ENCODE measurements at places on chromosomes 5 and 9.

- DNase-seq = no peak
Observed at GRCh38 chr9:70442328-70442848, 27.9 kb upstream of the KLF9 start.

DNA sequence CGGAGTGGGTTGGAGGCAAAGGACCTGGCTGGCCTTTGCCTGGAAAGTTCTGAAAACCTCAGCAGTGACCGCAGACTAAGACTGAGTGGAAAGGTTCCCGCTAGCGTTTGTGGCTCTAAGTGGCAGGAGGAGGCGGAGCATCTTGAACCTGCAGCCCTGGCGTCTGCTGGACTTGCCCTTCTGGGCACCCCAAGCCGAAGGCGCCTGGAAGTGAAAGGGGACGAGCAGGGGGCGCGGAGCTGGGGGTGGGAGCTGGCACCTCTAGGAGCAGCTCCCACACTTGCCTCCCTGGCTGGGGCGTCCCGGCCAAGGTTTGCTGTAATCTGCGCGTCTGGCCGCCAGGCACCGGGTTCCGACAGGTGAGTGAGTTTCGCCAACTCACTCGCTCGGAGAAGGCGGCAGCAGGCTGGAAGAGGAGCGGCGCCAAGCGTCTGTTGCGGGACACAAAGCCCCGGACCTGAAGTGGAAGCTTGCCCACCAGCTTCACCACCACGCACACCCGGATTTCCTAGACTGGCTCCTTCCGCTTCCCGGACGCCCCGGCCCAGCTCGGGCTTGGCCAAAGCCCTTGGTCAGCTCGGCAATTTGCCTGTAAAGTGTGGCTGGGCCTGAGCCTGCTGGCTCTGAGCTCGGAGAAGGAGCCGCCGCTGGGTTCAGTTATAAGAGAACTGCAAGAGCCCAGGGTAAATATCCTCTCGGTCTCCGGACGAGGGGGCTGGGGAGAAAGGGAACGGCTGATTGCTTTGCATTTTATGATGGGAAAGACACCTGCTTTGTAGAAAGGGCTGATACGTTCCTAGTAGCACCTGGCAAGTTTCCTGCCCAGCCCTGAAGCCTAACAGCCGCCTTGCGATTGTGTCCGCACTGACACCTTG, at the start of gene GNA14:
Gene GNA14 (minus strand): TSS at position 89 of the 875 bp plus-strand sequence. CDS start 529 bp downstream, outside the sequence.
- DNase-seq = no peak

DNA sequence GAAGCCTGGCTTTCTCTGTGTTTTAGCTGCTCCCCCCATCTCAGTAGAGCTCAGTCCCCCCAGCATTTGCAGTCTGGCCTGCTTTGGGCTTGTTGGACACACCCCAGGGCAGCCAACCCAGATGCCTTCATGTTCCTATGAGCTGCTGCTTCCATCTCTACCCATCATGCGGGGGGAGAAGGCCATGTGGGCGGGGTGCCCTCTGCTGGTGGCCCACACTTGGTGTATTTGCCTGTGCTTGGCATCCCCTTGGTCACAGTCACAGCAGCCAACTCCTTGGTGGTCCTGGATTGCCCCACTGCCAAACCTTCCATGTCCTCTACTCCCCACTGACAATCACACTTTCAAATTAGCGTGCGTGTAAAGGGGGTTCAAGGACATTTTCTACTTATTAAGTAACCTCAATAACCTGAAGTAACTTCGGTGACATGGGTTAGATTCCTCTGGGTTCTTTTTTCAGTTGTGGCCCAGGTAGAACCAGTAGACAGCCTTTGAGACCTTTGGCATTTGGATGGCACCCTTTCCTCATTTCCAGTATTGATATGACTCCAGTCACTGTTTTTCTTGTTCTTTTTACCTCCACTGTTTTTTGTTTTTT, 42.8 kb downstream of the SNX30 start:
- DNase-seq = peak; percentile 70

DNA sequence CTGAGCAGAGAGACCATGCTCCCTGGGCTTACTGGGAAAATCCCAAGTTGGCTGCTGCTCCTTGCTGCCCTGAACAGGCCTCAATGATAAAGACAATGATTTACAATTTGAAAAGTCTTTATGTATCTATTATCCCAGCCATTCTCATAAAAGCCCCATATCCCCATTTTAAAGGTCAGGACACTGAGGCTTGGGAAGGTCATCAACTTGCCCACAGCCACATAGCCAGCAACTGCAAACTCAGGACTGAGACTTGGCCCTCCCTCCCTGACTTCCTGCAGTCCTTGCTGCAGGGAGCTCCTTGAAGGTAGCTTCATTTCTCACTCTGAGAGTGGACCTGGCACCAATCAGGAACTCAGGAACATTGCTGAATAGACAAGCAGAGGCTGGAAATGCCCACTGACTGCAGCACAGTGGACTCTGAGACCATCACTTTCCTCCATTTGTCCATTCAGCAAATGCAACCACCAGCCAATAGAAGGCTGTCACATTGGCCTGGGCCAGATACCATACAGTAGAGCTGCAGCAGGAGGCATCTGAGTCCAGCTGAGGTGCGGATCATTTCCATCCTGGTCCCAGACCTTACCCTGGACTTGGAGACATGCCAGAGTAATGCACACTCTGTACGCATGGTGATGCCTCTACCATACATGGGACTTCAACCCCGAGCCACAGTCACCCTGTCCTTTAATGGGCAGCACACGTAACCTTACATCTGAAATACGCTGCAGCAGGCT, 18.3 kb downstream of the TNIP1 start:
- DNase-seq = no peak

GRCh38 chr5:107501965-107502675, 168.6 kb downstream of the EFNA5 start:
- DNase-seq = no peak

Measured in AG10803 (cell line).